NCI-H146 (cell line): ENCODE measurements at places on chromosomes 6 and 20.

- DNase-seq = no peak
Observed at GRCh38 chr6:166439366-166440091, 56.8 kb upstream of the MPC1 start.

DNA sequence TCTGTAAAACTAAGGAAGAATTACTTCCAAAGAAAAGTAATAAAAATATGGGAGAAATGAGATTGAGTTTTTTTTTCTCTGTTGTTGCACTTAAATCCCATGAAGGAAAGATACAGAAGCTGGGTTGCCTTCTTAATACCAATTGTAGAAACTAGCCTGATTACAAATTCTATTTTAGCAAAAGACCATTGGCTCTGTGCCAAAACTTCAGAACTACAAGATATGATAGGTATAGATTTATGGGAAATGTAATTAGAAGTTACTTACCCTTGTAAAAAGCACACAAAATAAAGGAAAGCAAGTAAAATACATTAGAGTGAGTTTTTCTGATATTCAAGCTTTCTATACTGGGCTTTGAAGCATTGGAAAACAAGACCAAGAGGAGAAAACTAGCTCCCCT is 73.5 kb upstream of the SCGN start:
- peak; percentile 29 for DNase-seq

- no peak for DNase-seq
Observed at GRCh38 chr6:118102401-118102800, 195.3 kb downstream of the SLC35F1 start.

GRCh38 chr20:51036827-51037531 is 14.1 kb upstream of the KCNG1 start:
- no peak for DNase-seq

DNA sequence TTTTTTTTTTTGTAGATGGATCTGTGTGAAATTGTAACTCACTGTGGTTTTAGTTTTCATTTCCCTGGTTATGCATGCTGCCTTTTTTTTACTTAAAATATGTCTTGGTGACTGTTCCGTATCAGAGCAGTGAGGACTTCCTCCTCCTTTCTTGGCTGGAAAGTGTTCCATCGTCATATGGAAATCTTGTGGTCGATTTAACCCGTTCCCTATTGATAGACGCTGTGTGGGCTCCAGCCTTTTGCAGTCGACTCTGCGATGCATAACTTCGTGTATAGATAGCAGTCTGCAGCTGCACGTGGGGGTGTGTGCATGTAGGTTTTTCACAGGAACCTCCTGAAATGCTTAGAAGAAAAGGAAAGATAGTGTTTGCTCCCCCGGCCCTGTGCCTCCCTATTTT is 28.1 kb upstream of the PNPLA1 start:
- DNase-seq = no peak

DNA sequence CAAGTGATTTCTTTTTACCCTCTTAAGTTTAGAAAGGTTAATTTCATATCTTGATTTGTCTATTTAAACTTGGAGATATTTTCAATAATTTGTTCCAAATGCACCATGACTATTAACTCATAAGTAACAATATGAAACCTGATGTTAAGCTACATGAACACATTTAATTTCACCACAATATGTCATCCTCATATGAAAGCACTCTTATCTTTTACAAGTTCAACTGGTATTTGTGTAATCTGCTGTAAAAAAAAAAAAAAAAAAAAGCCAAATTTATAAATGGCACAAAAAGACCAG is 110.4 kb downstream of the HFE start:
- DNase-seq = no peak

DNA sequence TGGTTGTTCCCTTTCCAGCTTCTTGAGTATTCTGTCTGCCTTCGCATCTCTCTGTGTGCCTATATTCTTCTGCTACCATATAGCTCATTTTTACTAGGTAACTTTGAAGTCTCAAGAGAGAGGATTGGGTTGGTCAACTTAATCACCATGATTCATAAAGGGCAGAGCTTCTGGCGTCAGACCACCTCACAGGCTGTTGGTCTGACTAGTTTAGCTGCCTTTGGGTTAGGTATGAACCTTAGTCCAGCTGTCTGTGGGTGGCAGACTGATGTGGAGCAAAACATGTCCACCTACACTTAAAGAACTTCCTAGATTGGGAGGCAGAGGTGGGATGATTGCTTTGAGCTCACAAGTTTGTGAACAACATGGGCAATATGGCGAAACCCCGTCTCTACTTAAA is 192.2 kb upstream of the SGK1 start:
- DNase-seq = no peak

DNA sequence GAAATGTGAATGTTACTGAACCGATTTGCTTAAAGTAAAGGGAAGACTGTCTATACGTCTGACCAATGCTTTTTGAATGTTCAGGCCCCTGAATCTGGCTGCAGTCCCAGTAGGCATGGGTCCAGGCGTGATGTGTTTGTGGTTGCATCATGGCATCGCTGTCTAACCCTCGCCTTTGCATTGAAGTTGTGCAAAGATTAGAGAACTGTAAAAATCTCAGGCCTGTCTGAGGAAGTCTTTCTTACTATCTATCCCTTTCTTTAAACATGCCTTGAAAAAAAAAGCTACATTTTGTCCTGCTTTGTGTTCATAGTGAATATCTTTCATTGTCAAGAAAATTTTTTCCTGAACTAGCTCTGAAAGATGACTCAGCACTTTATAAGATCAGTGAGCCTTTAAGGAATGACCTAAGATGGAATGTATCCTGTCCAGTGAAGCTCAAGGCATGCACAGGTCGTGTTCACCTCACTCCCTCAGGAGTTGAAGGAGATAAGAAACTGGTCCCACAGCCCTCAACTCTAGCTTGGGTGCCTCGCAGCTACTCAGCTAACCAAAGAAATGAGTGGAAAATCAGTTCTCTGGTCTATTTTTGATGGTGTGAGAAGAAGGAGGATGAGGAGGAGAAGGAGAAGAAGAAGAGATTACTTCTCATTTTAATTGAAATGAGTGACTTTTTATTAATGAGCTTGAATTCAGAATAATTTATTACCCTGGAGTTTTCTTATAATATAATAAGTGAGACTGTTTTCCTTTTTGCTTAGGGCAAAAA is 48.6 kb downstream of the TPD52L1 start:
- no peak for DNase-seq

DNA sequence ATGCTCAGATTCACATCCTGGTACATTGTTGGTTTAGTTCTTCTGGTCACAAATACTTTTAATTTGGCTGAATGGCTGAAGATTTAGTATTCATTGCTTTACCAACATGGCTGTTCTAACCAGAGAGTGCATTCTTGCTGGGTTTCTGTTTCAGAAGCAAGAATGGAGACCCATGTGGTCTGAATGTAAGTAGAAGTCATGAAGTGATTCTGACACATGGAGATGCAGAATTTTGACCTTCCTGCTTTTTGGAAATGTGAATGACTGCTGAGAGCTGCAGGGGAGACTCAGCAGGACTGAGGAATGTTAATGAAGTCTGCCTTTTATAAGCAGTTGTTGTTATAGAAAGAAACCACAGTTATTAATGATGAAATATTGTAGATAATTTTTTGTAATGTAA is 576.1 kb upstream of the MARCKS start:
- no peak for DNase-seq

DNA sequence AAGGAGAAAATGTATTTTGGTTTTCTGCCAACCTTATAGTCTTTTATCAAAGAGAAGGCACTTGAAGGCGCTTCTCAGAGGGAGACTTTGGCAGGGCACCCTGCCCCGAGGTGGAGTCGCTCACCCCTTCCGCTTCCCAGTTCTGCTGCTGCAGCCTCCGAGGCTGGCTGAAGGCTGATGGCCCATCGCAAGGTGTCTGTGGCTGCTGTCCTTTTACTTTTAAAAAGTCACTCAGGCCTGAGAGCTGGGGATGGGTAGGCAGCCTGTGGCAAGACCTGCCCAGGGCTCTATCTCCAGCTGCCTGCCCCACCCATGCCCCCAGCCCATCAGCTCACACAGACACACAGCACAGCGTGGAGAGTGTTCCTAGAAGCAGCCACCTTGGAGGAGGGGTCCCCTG is 206.6 kb upstream of the CST7 start:
- DNase-seq = no peak

DNA sequence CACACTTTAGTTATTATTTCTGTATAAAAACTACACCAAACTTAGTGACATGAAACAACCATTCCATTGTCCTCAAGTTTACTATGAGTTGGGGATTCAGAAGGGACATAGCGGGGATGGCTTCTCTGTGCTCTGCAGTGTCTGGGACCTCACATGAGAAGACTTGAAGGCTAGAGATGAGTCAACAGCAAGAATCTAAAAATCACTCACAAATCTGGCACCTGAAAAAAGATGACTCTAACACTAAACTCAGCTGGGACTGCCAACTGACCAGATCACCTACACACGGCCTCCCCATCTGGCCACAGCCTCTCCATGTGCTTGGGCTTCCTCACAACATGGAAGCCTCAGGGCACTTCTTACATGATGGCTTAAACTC is 63.0 kb upstream of the EYA2 start:
- no peak for DNase-seq

GRCh38 chr6:42618686-42619085 is 54.9 kb downstream of the UBR2 start:
- no peak for DNase-seq

- no peak for DNase-seq
Observed at GRCh38 chr20:32906871-32907495, 48.3 kb downstream of the EFCAB8 start.

- no peak for DNase-seq
Observed at GRCh38 chr6:158611541-158612370, 32.8 kb downstream of the DYNLT1 start.

GRCh38 chr20:20525756-20526155 is 157.9 kb downstream of the INSM1 start:
- no peak for DNase-seq

- DNase-seq = no peak
Observed at GRCh38 chr6:28380381-28380780, 19.2 kb downstream of the ZSCAN12 start.

DNA sequence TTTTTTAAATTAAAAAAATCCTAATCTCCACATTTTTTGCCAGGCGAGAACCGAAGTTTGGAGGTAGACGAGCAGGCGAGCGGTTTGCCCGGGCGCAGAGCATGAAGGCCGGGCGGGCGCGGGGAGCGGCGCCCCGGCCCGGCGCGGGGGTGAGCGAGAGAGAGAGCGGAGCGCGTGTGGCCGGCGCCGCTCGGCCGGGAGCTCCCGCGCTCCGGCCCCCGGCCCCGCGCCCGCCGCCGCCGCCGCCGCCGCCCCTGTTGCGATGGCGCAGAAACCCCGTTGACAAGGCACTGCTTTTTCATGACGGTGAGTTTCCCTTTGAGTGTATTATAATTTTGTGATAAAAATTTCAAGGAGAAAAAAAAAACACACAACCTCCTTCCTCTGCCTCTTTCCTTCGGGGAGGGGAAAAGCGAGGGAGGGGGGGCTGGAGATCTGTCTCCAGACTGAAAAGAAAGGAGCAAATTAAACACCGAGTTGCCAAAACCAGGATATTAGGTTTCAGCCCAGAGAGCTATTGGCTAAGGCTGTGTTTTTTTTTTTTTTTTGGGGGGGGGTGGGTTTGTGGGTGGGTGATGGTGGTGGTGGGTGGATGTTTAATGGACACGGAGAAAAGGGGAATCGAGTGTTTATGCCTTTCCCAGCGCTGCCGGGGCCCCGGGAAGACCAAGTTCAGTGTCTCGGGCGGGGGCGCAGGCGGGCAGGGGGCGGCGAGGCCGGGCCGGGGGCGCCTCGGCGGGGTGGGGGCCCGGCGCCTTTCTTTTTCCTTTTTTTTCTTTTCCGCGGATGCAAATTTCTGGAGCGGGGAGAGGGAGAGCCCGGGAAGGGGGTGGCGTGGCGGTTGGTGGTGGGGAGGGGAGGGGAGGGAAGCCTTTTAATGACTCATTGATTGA is at the start of gene BICRAL:
Gene BICRAL (plus strand): TSS at position 257 of the 893 bp plus-strand sequence. CDS start 39,971 bp downstream, outside the sequence.
- DNase-seq = peak; percentile 94

GRCh38 chr6:153767127-153767526 is 271.9 kb upstream of the OPRM1 start:
- DNase-seq = no peak

- DNase-seq = no peak
Observed at GRCh38 chr6:37077191-37077904, 71.9 kb downstream of the FGD2 start.

GRCh38 chr6:142222022-142222421 is 75.0 kb downstream of the VTA1 start:
- no peak for DNase-seq

DNA sequence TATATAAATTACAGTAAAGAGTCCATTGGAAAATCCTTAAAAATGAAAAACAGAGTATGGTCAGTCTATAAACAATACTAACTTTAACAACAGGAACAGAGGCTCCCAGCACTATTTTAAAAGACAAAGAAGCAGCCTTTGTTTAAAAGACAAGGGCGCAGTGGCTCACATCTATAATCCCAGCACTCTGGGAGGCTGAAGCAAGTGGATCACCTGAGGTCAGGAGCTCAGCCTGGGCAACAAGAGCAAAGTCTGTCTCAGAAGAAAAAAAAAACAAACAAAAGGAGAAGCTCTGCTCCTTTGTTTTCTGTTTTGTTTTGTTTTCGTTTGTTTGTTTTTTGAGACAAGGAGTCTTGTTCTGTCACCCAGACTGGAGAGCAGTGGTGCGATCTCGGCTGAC is 89.4 kb downstream of the DTNBP1 start:
- DNase-seq = no peak

GRCh38 chr20:48338717-48339116 is 489.1 kb downstream of the PREX1 start:
- no peak for DNase-seq

- no peak for DNase-seq
Observed at GRCh38 chr6:54493138-54493537, 184.9 kb downstream of the TINAG start.

DNA sequence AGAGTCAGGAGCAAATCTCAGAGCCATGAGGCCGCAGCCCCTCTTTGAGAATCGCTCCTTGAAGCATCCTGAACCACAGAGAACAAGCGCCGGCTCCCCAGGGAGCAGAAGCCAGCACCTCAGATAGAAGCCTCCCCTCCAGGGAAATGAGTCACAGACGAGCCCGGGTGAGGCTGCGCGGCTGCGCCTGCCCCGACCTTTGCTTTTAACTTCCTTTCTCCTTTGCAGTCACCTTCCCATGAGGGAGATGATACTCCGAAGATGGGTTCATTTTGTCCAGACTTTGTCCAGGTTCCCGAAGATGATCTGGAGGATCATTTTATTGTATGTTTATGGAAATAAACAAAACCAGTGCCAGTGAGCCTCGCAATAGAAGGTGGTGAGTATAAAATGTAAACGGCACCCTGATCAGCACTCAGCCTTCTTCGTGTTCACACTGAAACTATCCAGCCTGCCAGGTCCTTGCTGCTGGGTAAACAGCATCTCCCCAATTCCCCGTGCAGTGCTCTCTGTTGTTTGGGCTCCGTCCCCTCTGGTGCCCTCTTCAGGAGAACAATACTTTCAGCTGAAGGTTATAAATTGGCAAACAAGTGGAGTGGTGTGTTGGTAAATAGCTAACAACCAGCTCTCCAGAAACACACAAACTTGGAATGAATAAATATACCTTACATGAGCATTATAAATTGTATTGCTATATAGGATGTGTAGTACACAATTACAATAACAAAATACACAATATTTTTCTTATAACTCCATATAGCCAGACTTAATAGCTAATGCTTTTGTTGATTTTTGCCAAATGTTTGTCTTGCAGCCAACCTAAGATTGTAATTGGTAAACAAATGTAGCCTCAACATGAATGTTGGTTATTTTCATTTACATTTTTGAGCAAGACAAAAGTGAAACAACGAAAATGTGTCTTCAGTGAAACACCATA is 41.4 kb upstream of the TMEM181 start:
- DNase-seq = peak; percentile 54
